Right cardiac atrium (tissue), 5 donors: ENCODE measurements at places on chromosomes 7 and 10. TPM values are rescaled to one million over a fixed set of nuclear protein-coding genes. Genes with fewer than 3 reads are reported as not detected.

CWF19L1 gene
- 14.7 TPM for total RNA-seq

FANK1 gene
- total RNA-seq, result 0.58 TPM

GNAT3 gene
- total RNA-seq, result not detected

GRCh38 chr10:122297583-122297982, 26.5 kb downstream of the BTBD16 start:
- no peak for DNase-seq

- no peak for DNase-seq
Measured at GRCh38 chr10:96610817-96611216, 24.0 kb upstream of the TM9SF3 start.

- no peak for DNase-seq
Measured at GRCh38 chr10:6667679-6668270, 87.7 kb upstream of the PRKCQ start.

GRCh38 chr10:96263176-96263575, 8.2 kb downstream of the BLNK start:
- DNase-seq, result no peak

- no peak for DNase-seq
Measured at GRCh38 chr10:5325076-5325475, 39.7 kb upstream of the UCN3 start.
